ENCODE measurements at places on chromosomes 6 and 20.

GRCh38 chr20:840858-841567 lies 7.5 kb downstream of the FAM110A start:
- DNase-seq: no peak

GRCh38 chr20:29326376-29327070 lies 1930.9 kb upstream of the DEFB115 start:
- no peak for DNase-seq

DNA sequence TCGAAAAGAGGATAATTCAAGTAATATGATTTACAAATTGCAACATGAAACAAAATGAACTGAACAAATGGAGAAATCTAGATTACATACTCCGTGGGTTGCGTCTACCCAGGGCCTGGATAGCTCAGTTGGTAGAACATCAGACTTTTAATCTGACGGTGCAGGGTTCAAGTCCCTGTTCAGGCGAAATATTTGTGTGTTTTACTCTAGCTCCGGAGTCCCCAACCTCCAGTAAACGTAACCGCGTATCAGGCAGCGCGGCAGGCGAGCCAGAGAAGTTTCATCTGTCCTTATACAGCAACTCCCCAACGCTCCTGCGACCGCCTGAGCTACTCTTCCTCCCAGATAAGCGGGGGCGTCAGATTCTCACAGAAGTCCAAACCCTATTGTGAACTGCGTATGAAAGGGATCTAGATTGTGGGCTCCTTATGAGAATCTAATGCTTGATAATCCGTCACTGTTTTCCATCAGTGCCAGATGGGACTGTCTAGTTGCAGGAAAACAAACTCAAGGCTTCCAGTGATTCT lies 176.1 kb downstream of the TRIM27 start:
- no peak for DNase-seq

DNA sequence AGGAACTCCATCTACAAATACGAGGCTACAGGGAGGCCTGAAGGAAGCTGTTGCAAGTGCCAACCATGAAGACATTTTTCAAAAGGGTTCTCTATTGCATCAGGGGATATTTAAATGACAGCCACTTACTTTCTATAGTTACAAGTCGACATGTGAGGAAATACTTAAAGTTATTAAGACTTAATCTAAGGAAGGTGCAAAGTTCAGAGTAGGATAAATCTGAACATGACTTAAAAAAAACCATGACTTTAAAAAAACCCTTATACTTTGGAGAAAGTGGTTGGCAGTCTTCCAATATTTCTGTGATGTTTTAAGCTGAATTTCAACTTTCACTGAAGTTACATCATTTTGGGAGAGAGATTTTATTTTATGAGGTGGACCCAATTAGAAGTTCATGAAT lies 56.3 kb upstream of the EMILIN3 start:
- no peak for DNase-seq

GRCh38 chr6:15207923-15208322 lies 37.9 kb upstream of the JARID2 start:
- no peak for DNase-seq

DNA sequence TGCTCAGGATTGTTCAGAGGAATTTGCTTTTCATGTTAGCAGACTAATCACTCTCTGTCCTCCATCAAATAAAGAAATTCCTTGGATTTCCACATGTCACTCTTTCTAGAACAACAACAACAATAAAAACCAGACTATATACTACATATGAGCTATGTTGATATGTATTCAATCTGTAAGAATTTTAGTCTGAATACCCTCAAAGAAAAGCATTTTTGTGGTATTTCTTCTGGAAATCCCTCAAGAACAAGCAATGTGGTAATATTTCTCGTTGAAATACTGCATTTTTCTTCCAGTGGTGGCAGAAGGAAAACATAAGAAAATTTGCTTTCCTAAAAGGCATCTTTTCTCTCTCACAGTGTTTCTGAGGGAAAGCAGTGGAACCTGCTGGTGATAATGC lies 312.6 kb upstream of the RSPO3 start:
- no peak for DNase-seq

DNA sequence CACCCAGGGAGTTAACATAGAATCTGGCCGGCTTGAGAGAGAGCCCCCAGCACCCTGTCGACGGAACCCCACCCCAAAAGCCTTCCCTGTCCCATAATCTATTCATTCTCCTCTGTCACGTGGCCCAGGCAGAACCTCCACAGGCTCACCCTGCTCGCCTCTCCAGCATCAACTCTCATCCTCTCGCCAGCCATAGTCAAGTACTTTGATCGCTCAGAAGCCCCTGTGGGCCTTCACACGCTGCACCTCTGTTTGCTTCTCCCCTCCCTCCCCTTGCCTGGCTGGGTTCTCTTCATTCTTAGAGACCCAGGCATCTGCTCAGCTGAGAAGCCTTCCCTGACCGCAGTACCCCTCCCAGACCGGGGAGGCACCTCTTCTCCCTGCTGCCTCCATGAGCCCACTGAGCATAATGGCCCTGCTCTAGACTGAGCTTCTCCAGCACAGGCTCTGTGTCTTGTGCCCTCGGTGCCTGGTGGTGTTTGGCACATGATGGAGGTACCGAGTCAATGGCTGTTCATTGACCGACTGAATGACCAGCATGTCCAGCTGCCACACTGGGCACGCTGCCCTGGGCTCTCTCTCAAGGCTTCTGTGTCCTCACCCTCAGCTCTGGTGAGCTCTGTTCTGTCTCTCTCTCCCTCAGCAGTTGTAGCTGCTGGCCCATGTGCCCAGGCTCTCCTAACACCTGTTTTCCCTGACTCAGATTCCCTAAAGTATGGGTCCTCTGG lies 33.7 kb downstream of the PKIG start:
- DNase-seq: no peak

GRCh38 chr6:30896541-30896940 lies 11.5 kb upstream of the GTF2H4 start:
- DNase-seq: no peak

DNA sequence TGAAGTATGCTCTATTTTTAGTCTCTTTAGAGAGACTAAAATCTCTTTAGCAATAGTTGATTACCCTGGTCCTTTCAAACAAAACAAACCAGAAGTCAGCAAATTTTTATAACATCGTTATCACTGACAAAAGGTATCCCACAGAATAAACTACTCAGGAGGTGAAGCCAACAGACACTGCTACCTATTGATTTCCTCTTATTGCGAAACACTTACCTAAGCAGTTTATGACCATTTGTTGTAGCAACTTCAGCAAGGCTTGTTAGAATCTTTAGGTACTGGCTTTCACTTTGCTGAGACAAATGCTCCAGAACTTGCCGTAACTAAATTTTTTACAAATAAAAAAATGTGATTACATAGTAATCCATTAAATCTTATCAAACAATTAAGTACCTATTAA lies 64.4 kb downstream of the HACE1 start:
- no peak for DNase-seq

DNA sequence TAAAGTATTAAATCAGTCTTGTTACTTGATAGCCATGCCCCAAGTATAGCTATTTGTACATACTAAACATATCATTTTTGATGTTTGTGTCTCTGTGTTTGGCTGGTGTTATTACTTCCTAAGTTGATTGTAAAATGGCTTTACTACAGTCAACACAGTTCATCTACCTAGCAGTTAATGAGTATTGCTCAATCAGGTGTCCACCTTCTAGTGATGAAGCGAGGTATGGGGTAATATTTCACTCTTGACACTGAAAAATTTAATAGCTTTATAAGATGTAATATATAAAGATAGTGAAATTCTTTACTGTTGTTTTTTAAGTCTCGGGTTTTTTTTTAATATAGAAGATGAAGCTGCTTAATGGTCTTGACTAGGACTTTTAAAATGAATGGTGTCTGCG lies 18.9 kb downstream of the TMEM14A start:
- no peak for DNase-seq

DNA sequence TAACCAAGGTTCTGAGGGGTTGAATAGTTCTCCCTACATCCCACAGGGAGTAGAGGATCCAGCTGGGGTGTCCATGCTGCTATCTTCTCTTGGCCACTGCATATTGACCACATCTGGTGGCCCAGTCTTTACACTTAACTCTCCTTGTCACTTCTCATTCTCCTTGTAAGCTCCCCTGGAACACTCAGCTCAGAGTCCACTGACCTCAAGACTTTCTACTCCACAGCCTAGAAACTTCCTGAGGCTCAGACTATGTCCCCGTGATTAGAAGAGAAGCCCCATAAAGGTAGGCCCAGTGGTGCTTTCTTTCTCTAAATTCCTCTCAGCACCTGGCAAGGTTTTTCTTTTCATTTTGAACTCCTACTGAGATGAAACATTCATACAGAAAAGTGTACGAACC lies 13.3 kb upstream of the ZFAND3 start:
- no peak for DNase-seq

DNA sequence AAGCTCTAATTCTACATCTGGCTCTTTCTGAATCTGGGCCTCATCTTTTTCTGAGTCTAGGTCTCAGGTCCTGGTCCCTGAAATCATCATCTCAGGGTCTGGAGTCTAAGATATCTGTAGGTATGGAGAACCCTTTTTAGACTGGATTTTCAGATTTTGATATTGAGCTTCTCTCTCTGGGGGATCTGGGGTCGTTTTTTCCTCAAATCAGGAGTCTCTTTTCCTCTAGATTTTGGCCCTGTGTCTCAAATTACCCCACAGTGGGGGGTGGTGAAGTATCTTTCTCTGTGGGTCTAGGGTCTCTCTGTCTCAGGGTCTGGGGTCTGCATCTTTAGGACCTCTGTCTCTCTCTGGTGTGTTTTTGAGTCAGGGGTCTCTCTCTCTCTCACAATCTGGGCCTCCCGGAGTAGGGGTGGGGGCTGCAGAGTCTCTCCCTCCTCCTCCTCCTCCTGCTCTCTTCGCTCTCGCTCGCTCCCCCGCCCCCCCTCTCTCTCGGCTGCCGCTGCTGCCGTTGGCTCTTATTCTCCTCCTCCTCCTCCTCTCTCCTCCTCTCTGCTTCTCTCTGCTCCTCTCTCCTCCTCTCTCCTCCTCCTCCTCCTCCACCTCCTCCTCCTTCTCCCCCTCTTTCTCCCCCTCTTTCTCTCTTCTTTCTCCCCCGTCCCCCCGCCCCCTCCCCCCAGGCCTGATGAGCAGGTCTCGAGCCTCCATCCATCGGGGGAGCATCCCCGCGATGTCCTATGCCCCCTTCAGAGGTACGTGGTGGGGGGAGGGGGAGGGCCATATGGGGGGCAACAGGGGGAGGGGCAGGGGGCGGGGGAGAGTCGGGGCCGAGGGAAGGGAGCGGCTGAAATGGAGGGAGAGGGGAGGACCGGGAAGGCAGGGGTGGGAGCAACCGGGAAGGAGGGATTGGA lies at the start of gene SYNGAP1:
TSS of gene SYNGAP1 (plus strand) at position 486 of the 911 bp plus-strand sequence. CDS start at position 686, 200 bp downstream.
- DNase-seq: no peak

- no peak for DNase-seq
Measured at GRCh38 chr6:138473144-138473543, 26.1 kb downstream of the NHSL1 start.

GRCh38 chr6:31687321-31687720 lies 6.5 kb upstream of the LY6G5C start:
- no peak for DNase-seq

GRCh38 chr6:168007592-168008338 lies 10.3 kb downstream of the KIF25 start:
- DNase-seq: no peak

- no peak for DNase-seq
Measured at GRCh38 chr6:7410851-7411250, 21.2 kb downstream of the RIOK1 start.

DNA sequence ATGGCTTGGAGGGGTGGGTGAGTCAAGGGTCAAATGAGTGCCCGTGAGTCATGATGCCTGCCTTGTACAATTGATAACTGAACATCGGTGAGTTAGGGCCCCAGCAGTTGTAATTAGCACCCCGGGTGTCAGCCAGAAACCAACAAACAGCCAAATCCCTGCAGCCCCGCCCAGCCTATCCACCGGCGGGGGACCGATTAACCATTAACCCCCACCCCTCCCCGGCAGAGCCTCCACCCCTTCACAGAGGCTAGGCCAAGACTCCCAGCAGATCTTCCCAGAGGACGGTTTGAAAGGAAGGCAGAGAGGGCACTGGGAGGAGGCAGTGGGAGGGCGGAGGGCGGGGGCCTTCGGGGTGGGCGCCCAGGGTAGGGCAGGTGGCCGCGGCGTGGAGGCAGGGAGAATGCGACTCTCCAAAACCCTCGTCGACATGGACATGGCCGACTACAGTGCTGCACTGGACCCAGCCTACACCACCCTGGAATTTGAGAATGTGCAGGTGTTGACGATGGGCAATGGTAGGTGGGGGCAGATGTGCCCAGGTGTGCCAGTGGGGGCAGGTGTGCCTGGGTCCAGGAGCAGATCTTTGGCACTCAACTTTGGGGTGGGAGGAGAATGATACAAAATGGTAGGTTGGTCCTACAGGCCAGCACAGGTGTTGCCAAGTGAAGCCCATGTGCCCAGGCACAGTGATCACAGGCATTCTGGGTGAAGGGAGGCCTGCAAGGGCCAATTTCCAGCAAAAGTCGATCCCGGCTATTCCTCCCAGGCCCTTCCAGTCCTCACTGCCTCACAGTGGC lies 45.7 kb downstream of the HNF4A start:
- no peak for DNase-seq

DNA sequence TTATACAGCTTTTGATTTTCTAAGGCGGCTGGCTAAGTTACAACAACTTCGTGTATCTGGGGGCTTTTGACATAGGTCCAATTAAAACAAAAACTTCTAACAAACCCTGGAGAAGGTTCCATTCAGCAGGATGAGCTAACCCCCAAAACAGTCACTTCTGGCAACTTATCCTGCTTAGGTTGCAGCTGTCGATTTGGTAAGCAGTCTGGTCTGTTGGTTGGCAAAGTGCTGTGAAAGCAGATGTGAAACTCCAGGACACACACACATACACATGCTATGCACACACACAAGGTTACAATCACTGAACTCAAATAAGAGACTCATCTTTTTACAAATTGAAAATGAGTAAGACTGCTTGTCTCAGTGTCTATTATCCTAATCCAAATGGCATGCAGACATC lies 119.0 kb upstream of the STMND1 start:
- DNase-seq: no peak

DNA sequence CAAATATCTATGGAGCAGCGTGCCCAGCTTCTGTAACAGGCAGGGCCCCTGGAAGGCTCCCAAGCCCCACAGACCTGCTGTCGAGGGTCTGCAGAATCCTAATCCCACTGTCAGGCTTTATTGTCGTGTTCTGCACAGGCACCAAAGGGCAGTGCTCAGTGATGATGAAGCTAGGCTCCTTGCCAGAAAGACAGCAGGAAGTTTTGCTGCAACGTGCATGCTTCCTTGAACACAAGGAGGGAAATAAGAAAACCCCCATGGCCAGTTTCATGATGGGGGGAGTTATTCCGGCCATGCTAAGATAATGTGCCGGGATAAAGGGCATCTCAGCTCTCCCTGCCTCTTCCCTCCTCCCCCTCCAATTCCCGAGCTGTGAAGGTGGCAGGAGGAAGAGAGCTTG lies 109.4 kb upstream of the KCNG1 start:
- DNase-seq: no peak

GRCh38 chr20:46289432-46289831 lies 18.9 kb downstream of the CDH22 start:
- DNase-seq: no peak

DNA sequence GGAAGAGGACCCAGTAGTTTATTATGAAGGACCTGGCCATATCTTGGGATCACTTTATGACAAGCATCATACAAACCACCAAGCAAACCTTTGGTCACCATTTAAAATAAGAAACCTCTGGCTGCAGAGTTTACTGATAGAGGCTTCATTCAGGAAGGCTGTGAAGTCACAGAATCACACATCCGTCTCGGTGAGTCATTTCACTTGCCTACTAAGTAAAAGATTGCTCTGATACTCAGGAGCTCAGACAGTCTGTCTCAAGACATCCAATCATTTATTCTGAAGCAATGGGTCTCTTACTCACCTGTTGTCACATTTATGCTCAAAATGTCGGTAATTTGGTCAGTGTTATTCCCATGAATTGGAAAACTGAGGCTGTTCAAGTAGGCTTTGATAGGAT lies 33.7 kb downstream of the ADGRF5 start:
- no peak for DNase-seq

GRCh38 chr6:154800338-154800737 lies 67.1 kb downstream of the SCAF8 start:
- DNase-seq: no peak
